DMS53 (cell line): ENCODE measurements at places on chromosomes 1 and 21.

- no peak for DNase-seq
Measured at GRCh38 chr1:95002540-95003432, 70.0 kb downstream of the ALG14 start.

- DNase-seq = no peak
Measured at GRCh38 chr1:246351721-246352120, 155.4 kb downstream of the SMYD3 start.

DNA sequence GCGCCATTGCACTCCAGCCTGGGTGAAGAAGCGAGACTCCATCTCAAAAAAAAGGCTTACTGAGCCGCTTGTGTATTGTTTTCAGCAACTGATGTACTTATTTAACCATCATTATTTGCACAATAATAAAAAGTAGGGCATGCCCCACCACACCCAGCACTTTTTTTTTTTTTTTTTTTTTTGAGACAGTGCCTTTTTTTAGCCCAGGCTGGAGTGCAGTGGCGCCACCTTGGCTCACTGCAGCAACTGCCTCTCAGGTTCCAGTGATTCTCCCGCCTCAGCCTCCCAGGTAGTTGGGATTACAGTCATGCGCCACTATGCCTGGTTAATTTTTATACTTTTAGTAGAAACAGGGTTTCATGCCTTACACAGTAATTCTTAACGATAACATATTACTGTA is 12.2 kb upstream of the TRNAU1AP start:
- peak; percentile 35 for DNase-seq

DNA sequence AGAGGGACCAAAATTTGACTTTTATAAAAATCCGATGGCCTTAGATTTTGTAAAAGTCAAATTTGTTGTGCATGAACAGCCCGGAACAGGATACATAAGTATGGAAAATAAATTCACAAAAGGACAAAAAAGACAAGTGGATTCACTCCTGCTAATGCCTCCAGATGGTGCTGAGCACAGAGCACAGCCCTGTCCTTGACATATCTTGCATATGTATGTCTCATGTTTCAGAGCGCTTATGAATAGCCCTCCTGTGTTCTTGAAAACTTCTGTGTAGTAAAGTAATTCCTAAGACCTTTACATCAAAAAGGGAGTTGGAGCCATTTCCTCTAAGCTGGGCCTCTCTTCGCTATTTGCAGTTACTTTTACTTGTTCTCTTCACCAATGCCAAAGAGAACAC is 110.7 kb upstream of the RAB3GAP2 start:
- no peak for DNase-seq

- no peak for DNase-seq
Measured at GRCh38 chr1:236530959-236531358, 7.2 kb downstream of the LGALS8 start.

DNA sequence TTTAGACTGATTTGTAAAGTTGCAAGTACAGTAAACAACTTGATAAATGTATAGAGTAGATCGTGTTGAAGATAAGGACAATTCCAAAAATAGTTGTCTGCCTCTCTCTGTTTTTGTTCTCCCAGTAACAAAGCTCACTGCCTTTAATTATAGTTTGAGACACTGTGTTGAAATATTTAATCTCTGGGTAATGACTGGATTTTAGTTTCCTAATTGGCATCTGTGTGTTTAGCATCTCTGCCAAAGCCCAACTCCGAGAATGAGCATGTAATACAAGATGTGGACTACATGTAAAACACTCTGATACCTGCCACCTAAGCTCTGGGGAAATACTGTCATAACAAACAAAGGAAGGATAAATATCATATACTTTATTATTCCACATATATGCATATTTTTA is 27.7 kb upstream of the SDE2 start:
- no peak for DNase-seq

- DNase-seq = peak; percentile 19
Measured at GRCh38 chr21:45187646-45188045, 100.0 kb downstream of the POFUT2 start.

DNA sequence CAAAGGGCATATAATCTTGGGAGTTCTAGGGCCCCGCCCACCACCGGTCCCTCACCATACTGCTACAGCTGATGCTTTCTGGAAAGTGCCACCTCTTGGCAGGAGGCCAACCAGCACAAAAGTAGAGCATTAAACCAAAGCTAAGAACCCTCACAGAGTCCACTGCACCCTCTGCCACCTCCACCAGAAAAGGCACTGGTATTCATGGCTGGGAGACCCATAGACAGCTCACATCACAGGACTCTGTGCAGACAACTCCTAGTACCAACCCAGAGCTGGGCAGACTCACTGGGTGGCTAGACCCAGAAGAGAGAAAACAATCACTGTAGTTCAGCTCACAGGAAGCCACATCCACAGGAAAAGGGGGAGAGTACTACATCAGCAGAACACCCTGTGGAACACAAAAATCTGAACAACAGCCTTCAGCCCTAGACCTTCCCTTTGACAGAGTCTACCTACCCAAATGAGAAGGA is 10.8 kb downstream of the THEM4 start:
- DNase-seq = peak; percentile 37

GRCh38 chr1:162823771-162824525 is 33.4 kb downstream of the HSD17B7 start:
- DNase-seq = peak; percentile 15

DNA sequence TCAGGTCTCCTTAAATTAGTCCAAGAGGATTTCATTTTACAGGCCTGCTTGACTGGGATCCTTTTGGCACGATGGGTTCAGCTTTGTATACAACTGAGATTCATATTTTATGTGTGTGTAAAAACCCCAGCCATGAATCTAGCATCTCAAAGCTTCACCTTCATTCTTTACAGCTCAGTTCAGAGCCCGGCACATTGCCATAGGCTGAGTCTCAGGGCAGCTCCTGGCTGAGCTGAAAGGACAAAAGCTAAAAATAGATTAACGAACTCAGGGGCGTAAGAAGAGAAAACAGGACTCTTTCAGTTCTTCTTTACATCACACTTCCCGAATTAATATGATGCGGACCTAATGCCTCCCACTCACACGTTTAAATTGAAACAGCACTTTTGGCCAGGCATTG is 262.8 kb upstream of the PBX1 start:
- no peak for DNase-seq

GRCh38 chr1:114033216-114033706 is 54.0 kb downstream of the OLFML3 start:
- peak; percentile 66 for DNase-seq

- DNase-seq = peak; percentile 34
Measured at GRCh38 chr1:223774134-223774814, 61.9 kb downstream of the CAPN2 start.

DNA sequence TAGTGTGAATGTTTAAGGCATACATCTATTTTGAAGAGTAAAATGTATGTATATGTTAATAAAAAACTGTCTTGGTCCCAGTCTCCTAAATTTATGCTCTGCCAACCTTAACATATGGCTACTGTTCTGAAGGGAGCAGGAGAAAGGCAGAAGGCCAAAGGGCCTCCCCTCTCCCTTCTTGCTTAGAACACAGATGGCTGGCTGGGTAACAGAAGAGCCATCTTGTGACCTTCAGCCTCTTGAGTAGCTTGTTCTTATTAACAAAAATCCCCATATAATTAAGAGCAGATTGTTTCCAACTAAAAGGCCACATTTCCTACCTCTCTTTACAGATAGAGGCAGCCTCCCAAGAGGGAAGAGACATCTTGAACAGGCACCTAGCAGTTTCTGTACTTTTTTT is 36.1 kb downstream of the EPB41 start:
- no peak for DNase-seq

- DNase-seq = no peak
Measured at GRCh38 chr1:219783605-219784235, 144.6 kb downstream of the SLC30A10 start.

DNA sequence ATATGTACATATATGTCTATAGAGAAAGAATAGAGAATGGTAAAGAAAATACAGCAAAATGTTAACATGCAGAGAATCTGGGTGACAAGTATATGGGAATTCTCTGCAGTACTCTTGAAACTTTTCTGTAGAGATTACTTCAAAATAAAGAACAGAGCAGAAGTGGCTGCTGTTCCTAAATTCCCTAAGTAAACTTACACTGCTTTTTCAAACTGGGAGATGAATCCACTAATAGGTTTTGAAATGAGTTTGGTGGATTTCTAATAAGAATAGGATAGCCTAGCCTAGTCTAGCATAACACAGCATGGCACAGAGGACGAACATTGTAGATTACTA is 450 bp upstream of the CR2 start:
- no peak for DNase-seq
